ENCODE measurements at places on chromosomes 13 and 19.

DNA sequence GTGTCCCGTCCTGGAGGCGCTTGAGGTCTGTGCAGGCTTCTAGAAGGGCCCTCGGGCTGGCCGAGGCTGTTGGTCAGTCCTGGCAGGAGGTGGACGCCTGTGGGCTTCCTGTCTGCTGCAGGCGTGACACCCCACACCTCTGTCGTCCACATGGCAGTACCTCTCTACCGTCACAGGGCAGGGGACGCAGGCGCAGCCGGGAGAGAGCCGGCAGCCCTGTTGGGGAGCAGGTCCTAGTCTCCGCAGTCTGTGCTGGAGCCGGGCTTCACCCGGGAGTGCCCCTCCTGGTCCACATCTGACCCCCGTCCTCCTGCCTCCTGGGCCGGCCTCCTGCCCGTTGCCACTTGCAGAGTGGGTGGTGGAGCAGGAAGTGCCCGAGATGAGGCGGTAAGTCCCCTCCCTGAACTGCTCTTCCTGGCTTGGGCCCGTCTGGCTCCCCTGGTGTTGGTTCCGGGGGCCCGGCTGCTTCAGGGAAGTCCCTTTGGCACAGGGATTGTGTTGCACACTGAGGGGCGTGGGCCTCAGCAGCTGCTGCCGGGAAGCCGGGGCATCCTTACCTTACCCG is 106.0 kb downstream of the KDM4B start:
- no peak for DNase-seq

DNA sequence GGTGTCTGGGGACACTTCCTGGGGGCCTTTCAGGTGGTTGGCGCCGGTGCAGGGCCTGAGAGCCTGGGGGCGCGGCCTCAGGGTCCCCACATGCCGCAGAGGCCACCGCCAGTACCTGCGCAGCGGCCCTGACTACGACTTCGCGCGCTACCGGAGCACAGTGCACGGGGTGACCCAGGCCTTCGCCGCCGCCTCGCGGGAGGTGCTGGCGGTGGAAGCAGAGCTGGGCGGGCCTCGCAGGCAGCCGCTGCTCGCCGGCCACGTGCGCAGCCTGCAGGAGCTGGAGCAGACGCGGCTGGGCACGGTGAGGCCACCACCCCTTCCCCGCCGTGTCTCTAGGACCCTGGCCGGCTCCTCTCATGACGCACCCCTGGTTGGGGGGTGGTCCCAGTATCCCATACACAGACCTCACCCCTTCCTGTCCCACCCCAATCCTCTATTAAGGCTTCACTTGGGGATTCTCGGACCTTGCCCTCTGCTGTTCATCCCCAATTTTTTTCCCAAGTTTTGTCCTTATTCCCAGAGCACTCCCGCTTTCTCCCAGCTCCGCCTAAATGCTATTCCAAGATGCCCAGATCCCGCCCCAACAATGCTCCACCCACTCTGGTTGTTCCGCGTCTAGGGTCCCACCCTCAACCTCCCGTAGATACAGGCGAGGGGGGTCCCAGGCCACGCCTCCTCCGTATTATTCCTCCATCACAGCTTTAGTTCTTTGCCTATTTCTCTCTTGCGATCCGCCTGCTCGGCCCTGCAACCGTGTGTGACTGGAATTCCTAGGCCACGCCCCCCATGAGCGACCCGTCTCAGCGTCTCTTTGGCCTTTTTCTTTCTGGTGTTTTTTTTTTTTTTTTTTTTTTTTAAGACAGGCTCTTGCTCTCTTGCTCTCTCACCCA is 1.0 kb downstream of the REX1BD start:
- peak; percentile 88 for DNase-seq

- no peak for DNase-seq
Measured at GRCh38 chr19:20513189-20513904, 52.2 kb downstream of the ZNF737 start.

DNA sequence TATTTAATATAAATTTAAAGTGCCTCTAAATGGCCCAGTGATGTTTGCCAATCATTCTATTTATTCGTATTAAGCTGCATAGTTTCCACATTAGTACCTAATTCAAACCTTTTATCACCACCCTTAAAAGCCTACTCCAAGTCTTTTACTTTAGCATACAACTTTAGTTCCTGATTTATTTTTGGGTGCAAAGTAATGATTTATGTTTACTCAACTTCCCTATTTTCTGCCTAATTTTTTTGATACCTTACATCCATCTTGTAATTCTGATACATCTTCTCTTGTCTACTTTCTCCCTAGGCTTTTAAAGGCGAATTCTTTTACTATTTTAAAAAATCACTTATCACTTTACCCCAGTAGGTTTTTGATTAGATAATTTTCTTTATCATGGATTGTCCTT is 2651.1 kb upstream of the PCDH20 start:
- DNase-seq, result no peak

DNA sequence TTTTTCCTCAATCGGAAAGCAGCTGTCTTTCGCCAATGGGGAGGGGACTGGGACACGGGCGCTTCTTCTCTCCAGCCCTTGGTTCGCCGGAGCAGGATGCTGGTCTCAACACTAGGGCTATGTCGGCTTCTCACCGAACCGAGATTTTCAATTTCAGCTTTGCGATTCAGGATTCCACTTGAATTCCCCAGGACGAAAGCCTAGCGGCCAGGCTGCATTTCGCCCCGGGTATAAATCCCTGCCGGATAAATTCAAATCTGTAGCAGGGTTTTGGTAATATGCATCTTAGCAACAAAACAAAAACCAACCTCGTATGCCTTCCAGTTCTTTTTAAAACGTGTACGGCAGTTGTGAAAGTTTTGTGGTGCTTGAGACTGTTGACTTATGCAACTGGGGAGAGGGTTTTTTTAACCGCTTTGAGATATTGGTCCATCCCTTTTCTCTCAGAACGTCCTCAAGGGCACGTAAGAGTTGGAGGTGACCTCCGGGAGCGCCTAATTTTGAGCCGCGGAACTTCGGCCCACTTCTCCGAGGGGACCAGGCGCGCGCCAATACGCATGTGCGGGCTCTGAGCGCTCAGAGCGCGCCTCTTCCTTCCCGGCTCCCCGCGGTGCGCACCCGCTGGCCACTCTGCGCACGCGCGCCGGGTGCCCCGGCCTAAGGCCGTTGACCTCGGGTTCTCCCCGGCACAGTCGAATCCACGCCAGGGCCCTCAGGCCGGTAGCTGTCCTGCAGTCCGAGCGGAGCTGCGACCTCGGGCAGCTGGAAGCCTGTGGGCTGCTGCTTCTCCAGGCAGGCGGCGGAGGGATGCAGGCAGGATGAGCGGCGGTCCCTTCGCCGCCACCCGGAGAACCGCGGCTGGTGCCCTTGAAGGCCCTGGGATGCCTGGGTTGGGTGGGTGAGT is 7.6 kb downstream of the POU4F1 start:
- DNase-seq, result peak; percentile 42

DNA sequence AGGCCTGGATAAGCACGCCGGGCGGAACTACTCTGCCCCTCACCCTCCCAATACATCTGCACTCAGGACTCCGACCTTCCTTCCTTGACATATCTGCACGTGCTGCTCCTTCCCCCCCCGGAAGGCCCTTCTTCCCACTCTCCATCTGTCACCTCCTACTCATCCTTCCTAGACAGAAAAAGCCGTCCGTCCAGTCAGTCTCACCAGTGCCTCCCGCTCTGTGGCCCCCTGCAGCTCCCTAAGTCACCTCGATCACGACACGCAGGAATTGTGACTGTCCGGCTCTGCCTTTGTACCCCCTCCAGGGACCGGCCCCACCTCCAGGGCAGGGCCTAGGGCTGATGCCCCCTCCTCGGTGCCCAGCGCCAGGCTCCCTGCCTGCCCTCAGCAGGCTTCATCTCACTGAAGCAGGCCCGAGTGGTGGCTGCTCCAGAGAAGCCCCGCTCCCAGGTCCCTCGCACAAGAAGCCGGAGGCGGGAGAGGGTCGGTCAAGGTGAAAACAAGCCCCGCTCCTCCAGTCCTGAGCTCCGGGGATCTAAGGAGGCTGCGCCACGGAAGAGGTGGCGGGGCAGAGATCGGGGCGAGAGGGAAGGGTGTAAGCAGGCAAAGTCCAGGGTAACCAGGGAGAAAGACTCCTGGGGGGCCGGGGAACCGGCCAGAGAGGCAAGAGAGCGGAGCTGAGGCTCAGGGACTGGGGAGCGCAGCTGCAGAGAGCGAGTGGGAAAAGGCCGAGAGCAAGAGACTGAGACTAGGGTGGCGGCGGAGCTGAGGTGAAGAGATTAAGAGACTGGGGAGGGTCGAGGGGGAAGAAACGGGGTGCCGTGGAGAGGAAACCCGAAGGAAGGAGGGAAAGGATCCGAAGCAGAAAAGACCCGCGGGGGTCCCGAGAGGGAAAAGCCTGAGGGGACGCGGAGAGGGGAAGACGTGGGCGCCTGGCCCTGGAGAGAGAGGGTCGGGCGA is 1.1 kb downstream of the PPP6R1 start:
- DNase-seq, result peak; percentile 66

DNA sequence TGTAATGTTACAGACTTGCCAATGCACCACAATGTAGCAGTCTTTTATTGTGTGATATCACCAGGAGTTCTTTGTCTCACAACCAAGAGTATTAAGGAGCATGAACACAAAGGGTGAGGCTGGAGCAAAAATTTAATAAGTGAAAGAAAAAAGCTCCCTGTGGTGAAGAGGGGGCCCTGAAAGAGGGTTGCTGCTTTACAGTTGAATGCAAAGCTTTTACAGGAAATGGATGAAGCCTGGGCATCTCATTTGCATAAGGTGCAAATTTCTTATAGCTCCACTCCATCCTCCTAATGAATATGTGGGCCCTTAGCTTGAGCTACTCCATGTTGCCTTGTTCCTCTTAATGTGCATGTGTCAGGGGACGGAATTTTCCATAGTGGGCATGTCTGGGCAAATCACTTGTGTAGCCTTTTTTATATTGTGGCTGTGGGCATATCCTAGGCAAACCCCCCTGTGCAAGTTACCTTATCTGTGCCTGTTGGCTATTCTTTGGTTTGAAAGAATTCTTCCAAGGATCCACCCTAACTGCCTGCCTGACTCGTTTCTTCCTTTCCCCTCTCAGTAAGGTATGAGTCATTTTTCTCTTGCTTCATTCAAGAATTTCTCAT is 45.3 kb upstream of the TRPC4 start:
- no peak for DNase-seq

DNA sequence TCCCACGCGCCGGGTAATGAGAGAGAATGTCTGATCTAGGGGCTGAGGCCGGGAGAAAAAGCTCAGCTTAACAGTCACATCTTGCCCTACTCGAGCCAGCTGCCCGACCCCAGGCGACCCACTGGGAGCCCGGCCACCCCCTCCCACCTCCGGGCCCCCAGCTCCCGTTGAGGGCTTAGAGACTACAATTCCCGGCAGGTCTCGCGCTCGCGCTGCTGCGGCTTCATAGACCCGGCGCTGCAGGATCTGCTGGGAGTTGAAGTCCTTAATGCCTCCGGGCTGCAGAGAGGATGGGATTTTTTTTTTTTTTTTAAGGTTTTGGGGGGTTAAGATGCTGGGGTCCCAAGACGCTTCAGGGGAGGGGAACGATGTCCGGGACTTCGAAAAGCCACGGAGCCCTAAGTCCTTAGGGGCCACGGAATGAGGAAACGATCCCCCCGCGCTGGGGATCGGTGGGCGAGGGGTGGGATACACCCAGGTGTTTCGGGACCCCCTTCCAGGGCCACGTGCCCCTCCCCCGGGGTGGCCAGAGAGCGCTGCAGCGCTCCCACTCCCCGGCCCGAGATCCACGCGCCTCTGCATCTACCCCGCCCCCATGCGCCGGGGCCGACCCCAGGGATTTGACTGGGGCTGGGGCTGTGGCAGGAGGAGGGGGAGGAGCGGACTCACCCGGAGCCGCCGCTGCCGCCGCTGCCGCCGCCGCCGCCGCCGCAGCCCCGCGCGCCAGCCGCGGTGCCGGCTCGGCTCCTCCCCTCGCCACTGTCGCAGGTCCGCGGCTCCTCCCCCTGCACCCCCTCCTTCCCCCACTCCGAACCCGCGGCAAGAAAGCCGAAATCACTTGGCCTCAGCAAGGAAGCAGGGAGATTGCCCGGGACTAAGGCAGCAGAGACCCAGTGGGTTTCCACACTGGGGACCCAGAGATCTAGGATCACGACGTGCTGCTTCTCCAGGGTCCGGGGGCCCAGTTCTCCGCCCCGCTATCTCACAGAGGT is at the start of gene SYT3:
SYT3 (minus strand) TSS at position 761 of the 992 bp plus-strand sequence. CDS start 2,470 bp downstream, outside the sequence.
- DNase-seq, result no peak

DNA sequence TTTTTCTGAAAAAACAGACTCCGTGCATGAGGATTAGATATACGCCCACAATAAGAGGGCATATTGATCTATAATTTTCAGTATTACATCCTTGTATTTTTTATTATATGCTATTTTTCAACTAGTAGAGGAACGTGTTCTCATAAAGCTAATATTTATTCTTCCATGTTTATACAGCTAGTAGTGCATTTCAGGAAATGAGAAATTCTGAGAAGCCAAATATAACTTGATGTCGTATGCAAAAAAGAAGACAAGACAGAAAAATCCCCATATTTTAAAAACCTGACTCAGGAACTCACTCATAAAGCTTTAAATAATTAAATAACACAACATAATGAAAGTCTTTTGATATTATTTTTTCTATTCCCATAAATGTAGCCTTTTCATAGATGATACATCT is 308.6 kb downstream of the ENOX1 start:
- DNase-seq, result no peak

- DNase-seq, result no peak
Measured at GRCh38 chr13:104833221-104833620, 1702.2 kb downstream of the EFNB2 start.

DNA sequence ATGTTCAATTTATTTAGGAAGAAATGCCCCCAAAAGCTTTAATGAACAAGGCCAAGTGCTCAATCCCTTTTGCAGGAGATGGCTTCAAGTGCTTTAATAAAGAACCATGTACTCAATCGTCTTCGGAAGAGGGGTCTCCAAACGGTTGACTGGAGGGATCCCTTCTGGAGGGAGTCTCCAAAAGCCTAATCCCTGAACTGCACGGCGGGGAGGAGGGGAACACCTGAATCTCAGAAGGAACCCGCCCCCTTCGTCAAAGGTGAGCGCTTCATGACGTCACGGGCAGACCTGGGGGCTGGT is 505 bp downstream of the PAF1 start:
- no peak for DNase-seq

GRCh38 chr13:20513466-20513995 is 12.1 kb downstream of the CRYL1 start:
- no peak for DNase-seq

- DNase-seq, result no peak
Measured at GRCh38 chr19:812747-813218, 9.0 kb downstream of the PLPPR3 start.

DNA sequence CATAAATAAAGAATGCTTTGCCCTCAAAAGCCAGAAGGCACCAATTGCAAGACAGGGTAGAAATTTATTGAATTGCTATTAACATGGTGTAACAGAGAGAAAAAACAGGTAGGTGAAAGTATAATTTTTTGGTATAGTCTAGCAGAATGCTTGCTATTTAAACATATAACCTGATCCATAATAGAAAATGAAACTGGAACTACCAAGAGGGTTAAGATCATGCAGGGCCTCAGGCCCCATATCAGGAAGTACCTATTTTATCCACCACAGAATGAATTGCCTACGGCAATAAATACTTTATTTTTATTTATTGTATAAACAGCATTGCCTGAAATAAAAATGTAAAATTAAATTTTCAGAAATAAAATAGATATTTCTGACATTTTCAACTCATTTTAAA is 159.5 kb downstream of the PRR20E start:
- no peak for DNase-seq

- no peak for DNase-seq
Measured at GRCh38 chr19:23851966-23852365, 62.7 kb upstream of the ZNF726 start.
